ENCODE measurements at places on chromosomes 5 and 9.
A peak's percentile ranks its signal among the peaks of the same experiment; 100 is the strongest.

DNA sequence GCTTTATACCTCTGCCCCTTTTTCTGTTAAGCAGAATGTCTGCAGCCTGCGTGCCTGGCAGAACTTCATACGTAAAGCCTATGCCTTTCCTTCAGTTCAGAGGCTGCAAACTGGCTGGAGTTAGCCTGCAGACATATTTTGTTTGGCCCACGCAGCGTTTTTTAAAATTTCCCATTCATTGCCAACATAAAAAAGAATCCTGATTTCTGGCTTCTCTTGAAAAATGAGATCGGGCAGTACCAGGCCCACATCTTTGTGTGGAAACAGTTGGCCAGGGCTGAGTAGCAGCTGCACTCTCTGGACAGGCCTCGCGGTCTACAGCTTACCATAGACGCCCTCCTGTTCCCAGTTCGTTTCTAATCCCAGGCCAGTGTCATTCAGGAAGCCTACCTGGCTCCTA, 104.4 kb downstream of the SMARCA2 start:
- no peak for DNase-seq

DNA sequence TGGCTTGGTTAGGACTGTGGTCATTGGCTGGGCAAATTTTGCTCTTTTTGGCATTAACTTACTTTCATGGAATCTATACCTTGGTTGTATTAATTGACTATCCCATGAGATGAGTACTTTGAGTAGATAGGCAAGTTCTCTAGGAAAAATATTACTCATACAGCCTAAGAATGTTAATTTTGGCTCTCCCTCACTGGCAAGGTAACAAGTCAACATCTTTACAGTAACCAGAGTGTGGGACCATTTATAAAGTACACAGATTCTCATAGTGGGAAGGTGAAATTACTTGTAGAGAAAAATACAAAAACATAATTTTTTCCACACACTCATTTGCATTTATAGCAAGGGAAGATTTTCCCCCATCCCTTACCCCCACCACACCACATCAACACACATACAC, 154.6 kb upstream of the ZNF608 start:
- no peak for DNase-seq

DNA sequence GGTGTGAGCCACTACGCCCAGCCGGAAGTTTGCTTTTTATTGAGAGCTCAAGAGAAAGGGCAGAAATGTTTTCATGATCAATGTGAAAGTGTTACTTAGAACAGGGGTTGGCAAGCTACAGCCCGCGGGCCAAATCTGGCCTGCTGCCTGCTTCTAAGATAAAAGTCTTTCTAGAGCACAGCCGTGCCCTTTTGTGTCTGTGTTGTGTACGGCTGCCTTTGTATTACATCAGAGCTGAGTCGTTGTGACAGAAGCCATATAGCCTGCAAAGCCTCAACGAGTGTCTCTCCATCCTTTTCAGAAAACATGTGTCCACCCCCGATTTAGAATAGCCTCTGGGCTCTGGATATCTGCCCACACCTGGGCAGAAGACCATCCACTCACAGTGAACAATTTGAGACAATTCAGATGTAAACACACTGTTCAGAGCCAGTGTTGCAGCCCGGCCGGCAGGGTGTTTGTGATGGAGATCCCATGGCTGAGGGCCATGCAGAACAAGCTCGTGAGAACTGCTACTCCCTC, 28.8 kb downstream of the AK8 start:
- DNase-seq = peak; percentile 21

DNA sequence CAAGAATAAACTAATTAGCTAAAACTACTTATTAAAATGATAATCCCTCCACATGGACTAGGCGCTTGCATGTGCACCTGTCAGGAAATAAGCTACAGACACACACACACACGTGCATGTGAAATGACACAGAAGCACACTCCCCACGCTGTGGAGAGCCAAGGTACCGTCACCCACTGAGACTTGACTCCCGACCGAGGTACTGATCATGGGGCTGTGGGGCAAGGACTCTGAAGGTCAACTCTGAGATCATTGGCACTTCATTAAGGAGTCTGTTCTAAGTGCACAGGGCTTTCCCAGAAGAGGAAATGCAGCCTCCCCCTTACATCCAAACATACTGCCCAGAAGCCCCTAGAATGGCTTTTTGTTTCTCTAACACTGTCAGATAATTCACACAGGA, 264.4 kb upstream of the WWC1 start:
- DNase-seq = no peak

DNA sequence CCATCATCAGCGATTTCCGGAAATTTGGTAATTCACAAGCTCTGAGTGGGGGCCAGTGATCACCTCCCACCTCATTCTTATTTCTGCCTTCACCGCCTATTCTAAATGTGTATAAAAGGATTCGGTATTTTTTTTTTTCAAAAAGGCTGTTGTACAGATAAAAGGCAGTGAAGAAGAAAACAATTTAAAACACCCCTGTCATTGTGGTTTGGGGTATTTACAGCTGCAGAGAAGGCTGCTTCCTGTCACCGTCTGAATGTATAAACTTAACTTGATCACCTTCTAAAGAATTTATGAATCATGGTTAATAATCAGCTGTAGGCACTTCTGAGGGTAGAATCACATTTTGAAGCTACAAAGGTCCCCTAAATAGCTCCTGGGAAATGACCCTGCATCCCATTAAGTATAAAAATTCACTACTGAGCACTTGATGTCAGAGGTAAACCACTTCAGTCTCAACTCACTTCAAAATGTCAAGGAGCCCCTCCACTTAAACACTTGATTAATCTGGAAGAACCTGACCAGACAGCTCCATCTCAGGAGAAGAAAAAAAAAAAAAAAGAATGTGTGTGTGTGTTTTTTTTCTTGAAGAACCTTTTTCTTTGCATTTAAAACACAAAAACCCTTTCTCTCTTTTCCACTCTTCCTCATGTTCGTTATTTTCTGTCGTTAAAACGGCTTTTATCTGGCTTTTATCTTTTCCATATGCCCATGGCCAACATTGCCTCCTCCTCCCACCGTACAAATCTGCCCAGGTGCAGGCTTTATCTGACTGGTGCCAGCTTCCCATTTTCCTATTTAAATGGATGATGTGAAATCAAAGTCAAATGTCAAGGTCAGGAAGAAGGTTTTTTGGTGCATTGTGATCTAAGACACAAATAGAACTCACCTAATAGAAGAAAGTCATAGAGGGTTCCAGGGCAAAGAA, 291.2 kb downstream of the IRX1 start:
- DNase-seq = no peak

GRCh38 chr5:17316970-17317459, 99.6 kb downstream of the BASP1 start:
- no peak for DNase-seq

- DNase-seq = no peak
These were observed 139.2 kb upstream of the SMARCA2 start for GRCh38 chr9:1875921-1876448.

DNA sequence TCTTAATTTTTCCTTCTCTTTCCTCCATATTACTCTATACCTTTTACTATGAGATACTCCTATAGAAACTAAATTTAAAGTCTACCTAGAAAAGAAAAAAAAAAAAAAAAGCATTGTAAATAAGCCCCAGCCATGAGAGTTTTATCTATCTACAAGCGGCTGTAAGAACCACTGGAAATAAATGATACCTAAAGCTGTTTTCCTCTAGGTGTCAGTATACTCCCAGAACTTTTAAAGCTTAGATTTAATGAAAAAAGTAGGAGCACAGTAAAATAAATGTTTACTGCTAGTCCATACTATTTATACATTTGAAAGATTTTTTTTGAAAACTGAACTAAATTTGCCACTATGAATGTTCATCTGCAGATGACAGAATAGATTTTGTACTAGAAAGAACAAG, 26.2 kb downstream of the TYRP1 start:
- DNase-seq = no peak

GRCh38 chr9:34522091-34522887, 501 bp downstream of the ENHO start:
- peak; percentile 24 for DNase-seq

DNA sequence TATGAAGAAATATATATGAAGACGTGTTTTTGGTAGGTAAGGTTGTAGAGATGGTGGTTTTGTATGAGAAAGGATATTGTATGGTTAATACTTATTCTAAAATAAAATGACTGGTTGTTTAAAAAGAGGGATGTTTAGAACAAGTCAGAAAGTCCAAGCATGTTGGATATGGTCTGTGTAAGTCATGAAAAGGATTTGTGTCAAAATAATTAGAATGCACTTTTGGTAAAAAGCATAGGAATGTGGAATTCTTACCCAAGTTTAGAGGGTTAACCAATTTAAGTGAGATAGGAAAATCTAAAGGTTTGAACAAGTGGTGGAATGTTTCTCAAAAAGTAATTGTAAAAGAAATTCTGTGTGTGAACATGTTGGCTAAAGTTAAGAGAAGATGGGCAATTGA, 1556.5 kb upstream of the C9orf72 start:
- no peak for DNase-seq

GRCh38 chr9:91724068-91724440, 226.0 kb downstream of the ROR2 start:
- no peak for DNase-seq

DNA sequence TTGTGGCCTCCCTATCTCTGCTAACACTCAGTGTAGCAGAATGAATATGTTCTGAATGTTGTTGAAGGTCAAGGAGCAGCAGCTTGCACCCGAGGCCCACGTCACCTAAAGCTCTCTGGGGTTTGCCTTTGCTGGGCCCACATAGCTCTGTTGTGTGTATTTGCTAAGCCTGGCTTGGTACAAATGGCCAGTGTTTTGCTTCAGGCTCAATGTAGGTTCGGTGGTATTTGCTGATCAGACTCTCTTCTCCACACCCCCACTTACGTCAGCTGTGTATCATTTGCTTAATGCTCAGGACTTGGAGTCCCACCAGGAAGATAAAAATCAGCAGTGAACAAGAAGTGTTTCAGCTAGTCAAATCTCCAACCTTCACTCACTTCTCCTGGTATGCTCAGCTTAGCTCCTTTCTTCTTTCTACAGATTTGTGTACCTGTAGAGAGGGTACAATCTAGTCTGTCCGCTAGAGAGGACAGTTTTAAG, 4.8 kb upstream of the RFESD start:
- DNase-seq = no peak

DNA sequence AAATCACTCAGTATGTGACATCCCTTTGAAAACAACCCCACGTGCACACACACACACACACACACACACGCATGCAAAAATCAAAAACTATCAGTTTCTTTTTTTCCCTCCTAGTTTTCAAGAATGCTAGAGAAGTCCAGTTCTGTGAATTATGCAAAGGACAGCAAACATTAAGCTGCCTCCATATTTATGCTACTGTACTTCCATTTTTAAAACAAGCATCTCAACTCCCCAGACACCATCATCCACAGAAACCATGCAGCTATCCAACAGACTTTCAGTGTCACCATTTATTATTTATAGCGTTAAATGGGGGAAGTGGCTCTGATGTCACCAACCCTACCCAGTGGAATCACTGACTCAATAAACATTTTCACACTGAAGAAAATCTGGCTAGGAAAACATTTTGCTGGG, 1.6 kb downstream of the FBXW11 start:
- no peak for DNase-seq

GRCh38 chr9:108854641-108855528, 901 bp downstream of the ACTL7B start:
- no peak for DNase-seq

- no peak for DNase-seq
These were observed 136.8 kb downstream of the TLE1 start for GRCh38 chr9:81552581-81552991.

DNA sequence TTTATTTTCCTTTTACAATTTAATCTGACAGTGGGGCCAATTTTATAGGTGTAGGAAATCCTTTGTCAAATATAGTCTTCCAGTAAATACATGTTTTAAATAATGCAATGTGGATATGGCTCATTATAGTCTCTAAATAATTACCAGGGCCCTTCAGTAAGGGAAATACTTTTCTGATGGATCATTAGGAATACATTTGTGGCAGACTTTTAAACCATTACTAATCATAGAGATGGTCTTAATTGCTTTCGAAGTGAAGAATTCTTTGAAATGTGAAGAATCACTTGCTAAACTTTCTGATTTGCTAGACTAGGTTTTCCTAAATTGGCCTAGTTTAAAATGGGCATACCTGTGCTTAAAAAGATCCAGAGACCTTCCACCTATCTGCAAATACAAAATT, 105.6 kb upstream of the ELL2 start:
- DNase-seq = no peak

DNA sequence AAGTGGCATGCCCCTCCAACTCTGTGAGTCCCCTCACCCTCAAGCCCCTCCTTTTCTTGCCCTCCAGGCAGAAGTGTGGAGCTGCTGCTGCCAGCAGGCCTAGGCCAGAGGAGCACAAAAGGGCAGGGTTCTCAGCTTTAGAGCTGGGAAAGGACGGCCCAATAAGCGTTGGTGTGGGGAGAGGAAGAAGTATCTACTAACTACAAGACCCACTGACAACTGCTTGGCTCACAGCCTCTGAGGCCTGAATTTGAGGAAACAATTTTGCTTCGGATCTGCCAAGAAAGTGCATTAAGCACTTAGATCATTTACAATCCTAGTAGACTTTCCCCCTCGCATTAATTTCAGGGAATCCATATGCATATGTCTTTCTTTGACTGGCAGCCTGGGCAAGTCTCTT, 179.4 kb downstream of the SNX18 start:
- no peak for DNase-seq

DNA sequence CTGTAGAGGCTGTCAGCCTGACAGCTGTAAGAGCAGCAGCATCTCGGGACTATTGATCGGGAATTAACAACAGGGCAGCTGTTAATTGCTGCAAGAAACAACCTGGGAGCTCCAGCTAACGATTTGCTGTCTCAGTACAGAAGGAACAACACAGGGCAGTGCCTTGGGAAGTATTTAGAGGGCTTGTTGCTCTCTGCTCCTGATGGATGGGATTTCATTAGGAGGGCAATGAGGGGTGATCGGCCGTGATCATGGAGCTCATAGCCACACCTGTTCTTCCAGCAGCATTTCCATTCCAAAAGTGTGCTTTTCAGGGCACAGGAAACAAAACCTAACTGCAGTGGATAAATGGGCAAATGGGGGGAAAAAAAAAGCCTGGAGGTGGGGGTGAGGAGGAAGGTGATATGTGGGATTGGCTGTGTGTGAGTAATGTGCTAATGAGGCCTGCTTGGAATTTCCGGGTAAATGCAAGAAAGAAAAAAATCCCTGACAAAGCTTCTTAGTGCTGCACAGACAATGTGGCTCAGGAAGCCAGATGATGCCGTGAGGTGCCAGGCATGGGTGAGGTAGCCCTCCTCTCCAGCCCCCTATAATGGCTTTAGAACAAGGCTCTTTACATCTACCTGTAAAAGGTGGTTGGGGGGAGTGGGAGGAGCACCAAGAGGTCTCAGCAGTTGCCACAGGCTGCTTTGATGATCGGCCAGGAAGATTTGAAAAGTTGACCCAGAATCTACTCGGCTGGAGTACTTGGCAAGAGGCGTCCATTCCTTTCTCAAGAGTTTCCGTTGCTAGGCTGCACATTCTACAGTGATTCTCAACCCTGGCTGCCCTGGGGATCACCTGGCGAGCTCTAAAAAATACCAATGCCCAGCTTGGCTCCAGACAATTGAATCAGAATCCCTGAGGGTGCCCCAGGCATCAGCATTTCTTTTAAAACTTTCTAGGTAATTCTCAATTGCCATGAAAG, 139.5 kb upstream of the KLF9 start:
- no peak for DNase-seq

Data from activated T-cell treated with anti-CD3 and anti-CD28 coated beads, Interleukin-2, amount 50 U/mL, for 1 hour (primary cell).